ENCODE measurements at places on chromosomes 5 and 9.

GRCh38 chr5:176894298-176894697 lies 4.8 kb downstream of the HK3 start:
- DNase-seq, result no peak

DNA sequence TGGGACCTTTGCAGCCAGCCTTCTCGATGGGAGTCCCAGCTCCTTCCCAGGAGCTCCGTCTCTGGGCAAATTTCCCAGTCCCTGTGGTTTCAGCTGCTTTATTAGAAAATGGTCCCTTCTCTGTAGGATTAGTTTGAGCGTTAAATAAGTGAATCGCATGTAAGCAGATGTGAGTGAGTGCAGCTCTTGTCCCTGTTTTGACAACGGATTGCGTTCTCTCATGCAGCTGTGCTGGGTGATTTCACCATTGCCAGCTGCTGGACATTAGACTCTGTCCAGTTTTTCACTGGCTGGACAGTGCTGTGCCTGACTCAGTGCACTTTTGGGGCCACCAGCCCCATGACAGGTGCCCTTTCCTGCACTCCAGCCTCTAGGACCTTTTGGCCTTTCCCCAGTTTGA lies 11.6 kb upstream of the CEL start:
- DNase-seq, result no peak

DNA sequence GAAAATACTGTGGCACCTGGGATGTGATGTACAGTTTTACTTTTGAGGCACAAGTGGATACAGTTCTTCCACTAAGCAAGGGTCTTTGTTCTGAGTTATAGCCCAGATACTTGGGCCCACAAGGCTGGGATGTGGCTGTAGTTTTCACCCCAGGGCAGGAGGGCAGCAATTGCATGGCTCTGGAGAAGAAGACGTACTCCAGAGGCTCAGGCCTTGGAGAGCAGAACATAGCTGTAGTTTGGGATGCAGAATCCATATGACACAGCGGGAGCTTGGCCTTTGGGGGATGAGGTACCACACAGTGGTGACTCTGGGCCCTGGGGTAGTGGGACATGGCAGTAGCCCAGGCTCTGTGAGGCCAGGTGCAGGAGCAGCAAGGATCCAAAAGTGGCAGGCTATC lies 110.8 kb upstream of the FSTL4 start:
- no peak for DNase-seq

DNA sequence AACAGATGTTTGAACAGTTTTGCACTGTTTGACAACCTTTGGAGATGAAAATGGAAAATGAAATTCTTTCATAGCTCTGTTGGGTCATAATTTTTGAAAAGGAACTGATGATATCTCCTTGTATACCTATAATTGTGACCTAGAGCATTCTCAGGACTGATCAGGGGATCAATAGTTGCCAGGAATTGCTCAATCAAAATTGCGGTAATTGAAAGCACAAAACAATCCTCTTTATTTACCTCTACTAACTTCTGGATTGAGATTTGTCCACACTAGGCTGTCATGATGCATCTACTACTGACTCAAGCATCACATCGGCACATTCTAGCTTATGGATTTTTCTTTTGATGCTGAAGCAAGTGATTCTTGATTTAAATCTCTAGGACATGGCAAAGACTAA lies 4.1 kb upstream of the CNTLN start:
- no peak for DNase-seq

DNA sequence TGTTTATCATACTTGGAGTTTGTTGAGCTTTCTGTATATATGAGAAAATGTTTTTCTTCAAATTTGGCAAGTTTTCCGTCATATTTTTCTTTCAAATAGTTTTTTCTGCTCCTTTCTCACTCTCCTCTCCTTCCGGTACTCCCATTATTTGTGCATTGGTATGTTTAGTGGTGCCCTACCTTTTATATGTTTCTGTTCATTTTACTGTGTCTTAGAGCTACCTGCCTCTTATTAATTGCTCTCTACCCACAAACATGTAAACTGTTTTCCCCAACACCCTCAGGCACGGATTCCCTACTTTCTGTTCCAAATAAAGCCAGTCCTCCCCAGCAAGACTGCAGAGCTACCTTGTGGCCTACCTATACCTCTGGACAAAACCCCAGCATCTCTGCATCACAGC lies 60.6 kb upstream of the S1PR3 start:
- no peak for DNase-seq

Data from retinal pigment epithelial cell (primary cell).